IPS DF 19.7 (cell line): ENCODE measurements at places on chromosomes 3 and 15.

DNA sequence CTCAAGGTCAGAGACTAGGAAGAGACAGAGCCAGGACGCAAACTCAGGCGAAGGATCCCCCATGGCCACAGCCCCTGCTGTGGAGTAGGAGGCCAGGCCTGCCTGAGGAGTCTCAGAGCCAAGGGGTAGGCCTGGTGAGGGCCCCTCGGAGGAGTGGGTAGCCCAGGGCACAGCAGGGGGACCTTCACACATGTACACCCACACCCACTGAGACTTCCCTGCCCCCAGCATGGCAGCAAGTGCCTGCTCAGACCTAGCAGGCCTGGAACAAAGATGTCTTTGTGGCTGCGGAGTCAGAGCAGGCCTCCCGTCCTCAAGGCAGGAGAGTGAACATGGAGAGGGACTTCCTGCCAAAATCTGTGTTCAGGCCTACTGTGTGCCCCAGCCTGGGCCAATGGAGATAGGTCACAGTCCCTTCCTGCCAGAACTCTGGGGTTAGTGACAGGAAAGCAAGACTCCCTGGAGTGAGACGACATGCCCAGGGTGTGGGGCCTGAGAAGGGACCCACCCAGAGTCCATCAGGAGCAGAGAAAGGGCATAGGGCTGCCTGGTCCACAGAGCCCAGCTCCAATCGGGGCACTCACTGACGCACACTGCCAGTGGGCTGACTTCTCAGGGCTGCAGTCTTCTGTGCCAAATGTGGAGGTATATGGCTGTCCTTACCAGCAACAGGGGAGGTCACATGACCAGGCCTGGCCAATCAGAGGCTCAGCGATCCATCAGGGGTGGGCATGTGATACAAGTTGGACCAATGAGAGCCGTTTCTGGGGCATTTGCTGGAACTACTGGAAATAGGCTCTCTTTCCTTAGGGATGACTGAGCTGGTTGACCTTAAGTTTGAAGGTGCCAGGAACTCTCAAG, 2.3 kb downstream of the GRIP2 start:
- DNase-seq: no peak

- DNase-seq: no peak
These were observed 718 bp downstream of the BNIP2 start for GRCh38 chr15:59688423-59688781.

- DNase-seq: no peak
These were observed 14.9 kb downstream of the SOX2 start for GRCh38 chr3:181726351-181727330.

- no peak for DNase-seq
These were observed 304.4 kb upstream of the C2CD4B start for GRCh38 chr15:62469478-62469873.

GRCh38 chr3:62229908-62230307, 143.4 kb downstream of the FEZF2 start:
- DNase-seq: no peak

DNA sequence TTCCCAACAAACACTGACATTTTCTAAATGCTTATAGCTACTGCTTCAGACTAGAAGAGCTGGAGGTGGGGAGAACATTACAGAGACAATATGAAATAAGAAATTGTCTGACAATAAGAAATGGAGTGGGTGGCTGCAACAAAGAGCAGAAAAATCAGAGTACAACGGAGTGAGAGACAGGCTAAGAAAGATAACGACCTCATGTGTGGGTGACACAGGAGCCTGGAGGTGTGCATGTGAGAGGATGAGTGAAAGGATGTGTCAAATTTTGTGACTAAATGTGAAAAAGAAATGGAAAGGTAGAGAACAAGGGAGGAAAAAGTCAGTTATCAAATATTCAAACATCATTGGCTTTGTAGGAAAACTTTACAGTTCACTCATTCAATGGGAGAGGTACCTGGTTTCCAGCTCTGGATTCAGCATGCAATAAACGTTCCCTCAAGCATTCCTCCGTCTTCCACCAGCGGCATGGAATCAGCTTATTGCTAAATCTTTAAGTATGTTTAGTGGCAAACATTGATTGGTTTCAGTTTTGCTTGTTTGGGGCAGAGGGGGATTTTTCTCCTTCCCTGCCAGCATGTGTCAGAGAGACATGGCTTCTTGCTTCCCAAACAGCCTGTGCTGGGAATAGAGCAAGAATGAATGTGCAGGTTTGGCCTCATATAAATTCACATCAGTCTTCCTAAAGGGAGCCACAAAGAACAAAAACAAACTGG, 103.8 kb upstream of the CHRM5 start:
- no peak for DNase-seq

DNA sequence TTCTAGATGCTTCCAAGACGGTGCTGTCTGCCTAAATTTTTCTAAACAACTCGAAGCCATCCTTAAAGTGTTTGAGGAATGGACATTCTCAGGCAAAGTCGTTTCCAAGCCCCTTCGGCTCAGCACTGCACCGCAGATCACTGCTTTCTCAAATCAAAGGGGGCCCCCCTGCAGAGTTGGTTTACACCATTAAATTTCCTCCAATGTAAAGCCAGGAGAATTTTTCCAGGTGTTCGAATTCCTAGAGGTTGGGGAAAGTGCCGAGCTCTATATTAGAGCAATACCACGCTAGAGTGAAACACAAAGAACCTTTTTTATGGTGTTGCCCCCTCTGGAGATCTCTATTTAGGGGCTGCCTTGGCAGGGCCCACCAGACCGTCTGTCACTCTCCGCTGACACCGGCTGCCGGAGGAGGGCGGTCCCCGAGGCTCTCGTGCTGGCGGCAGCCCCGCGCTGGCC, 277.9 kb upstream of the NR2F2 start:
- DNase-seq: no peak
